ENCODE measurements at places on chromosomes 12 and 14. TPM values are rescaled to one million over a fixed set of nuclear protein-coding genes. Genes with fewer than 3 reads are reported as not detected.

Gene AQP6
- total RNA-seq = not detected

Gene METAP2
- total RNA-seq = 80.0 TPM

Gene TCL1A
- total RNA-seq = not detected

Gene SLC5A8
- total RNA-seq = not detected

Gene PLEKHA5
- total RNA-seq = 12.7 TPM

Gene LRTM2
- 0.10 TPM for total RNA-seq

Gene TAS2R8
- total RNA-seq = not detected
